ENCODE measurements at places on chromosomes 2 and 18.
A peak's percentile ranks its signal among the peaks of the same experiment; 100 is the strongest.

GRCh38 chr18:58225101-58225500 lies 181.1 kb downstream of the NEDD4L start:
- no peak for DNase-seq

DNA sequence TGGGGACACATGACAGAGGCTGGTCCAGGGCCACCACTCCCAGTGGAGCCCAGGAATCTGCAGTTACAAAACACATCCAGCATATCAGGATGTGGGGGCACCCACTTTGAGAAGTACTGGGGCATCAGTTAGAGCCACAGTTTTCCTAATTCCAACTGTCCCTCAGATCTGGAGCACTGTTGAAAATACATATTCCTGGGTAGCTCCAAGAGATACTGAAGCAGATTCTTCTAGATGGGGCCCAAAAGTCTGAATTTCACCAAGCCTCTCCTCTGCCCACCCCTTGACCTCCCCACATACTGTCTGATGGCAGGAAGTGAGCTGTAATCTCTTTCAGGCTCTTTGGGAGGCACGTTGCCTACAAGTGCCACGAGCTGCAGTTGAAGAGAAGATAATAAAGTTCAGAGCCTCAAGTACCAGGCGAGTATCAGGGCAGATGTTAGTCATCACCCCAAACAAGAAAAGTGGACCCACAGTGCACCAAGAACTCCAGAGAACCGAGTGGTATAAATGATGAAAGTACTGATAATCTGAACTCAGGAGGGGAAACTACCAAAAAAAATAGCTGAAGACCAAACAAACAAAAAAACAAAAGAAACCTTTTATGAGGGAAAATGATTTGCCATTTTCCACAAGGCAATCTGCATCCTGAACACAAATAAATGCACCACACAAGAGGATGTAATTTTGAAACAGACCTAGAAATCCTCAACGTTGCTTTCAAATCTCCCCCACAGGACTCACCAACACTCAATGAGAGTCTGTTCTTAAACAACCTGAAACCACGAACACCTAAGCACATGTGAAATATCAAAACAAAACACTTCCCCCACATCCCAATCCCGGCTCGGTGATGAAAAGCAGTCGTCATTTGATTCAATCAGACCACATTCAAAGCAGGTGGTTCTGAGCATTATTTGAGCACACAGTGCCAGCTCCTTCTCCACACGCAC lies 98.7 kb downstream of the TCF4 start:
- DNase-seq, result peak; percentile 62

DNA sequence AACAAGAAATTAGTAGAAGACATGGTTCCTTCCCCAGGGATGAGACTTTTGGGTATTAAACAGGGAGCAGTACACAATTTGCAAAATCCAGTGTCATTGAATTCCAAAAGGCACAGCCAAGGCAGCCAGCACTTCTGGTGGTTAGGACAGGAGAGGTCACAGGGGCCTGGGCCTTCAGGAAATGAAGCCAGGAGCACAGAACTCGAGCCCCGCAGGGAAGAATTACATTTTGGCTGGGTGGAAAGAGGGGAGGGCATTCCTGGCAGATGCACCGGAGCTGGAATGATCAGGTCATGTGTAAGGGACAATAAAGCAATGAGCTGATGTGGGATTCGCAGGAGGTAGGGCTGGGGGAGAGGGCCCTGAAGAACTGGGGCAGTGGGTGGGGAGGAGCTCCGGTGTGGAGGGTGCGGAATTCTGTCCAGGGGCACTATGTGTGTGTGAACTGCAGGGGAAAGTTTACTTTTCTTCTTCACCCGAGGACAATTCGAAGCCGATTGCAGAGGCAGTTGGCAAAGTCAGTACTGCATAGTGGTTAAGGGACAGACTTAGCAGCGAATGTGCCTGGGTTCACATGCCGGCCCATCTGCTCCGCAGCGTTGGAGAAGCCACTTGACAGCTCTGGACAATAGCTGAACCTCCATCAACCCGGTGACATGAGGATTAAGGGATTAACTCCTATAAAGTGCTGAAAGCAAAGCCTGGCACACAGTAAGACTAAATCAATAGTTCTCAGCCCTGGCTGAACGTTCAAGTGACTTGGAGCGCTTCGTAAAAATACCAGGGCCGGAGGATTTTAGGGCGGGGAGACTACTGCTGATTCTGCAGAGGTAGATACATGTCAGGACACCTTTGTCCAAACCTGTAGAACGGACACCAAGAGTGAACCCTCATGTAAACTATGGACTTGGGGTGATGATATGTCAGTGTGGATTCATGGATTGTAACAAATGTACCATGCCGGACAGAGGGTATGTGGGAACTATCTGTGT lies 36.4 kb downstream of the ALPK2 start:
- DNase-seq, result no peak

- no peak for DNase-seq
Measured at GRCh38 chr2:219848882-219849281, 221.5 kb downstream of the SLC4A3 start.

- no peak for DNase-seq
Measured at GRCh38 chr2:204019572-204020501, 83.3 kb downstream of the ICOS start.

DNA sequence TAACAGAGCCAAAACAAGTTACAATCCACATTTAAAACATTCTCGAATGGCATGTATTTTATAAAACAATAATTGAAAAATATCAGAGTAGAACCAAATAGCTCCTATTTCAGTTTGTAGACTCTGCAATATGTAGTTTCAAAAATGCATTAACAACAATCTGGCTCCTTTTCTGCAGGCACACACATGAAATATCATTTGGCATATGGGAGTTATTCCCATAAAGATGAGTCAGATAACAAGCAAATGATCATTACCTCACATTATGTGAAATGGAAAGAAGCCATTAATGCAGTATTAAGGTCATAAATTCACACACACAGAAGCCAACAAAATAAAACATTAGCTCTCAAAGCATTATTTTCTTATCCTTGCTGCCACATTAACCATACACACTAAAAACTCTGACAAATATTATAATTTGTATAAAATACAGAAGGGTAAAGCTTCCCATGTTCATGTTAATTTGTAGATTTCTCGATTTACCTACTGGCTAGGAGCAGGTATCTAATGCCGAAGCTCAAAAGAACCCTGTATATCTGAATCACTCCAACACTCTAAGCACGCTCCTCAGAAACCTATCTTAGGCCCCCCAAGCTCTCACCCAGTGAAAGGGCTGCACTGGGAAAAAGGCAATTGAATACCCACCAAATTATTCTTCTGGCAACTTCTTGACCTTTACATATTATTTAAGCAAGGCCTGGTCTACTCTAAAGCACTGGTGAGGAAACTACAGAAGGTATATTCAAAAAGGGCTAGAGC lies 13.8 kb downstream of the NBAS start:
- no peak for DNase-seq

DNA sequence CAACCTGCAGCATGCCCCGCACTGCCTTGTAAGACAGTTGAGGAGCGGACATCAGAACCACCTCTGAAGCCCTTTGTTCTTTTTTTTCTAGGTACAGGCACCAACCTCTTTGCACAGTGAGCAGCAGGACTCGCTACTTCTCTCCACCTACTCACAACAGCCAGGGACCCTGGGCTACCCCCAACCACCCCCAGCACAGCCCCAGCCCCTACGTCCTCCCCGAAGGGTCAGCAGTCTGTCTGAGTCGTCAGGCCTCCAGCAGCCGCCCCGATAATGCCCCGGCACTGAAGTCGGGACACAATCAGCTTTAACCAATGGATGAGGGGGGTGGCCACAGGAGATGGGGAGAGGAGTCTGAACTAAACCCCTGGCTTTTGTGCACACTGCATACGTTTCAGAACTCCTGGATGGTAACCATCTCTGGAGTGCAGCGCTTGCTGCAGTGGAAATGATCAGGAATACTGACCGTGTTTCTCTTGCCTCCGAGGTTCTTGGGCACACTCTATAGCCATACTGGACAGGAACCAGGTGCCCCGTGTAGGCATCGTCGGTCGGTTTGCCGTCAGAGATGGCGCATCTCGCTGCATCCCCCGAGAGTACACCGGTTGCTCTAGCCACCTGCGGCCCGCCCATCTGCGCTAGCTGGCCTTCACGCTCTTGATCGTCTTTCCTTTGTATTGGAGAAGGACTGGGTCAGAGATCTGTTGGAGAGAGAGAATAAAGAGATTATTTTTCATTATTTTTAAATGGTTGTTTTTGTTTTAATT lies 6.6 kb upstream of the RPL31 start:
- no peak for DNase-seq

- DNase-seq, result no peak
Measured at GRCh38 chr2:185219981-185220380, 518.6 kb upstream of the FSIP2 start.

GRCh38 chr18:63025251-63026090 lies 294.1 kb downstream of the BCL2 start:
- peak; percentile 79 for DNase-seq

DNA sequence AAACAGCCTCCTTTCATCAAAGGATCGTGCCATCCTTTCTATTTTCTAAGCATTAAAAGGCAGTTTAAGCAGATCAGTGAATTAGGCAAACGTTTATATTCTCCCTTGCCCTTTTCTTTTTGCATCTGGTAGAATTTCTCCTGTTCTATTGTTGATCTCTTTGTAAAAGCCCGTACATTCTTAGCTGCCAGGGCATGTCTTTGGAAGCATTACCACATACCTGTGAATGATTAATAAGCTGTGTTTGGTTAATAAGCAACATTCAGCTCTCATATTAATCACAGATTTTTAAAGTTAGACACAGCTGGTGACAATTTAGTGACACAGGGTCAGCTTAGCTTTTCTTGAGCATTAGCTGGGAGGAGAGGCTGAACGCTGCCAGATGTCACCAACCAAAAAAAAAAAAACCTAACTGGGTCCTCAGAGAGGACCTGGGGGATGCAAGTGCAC lies 33.8 kb upstream of the CYP1B1 start:
- no peak for DNase-seq

DNA sequence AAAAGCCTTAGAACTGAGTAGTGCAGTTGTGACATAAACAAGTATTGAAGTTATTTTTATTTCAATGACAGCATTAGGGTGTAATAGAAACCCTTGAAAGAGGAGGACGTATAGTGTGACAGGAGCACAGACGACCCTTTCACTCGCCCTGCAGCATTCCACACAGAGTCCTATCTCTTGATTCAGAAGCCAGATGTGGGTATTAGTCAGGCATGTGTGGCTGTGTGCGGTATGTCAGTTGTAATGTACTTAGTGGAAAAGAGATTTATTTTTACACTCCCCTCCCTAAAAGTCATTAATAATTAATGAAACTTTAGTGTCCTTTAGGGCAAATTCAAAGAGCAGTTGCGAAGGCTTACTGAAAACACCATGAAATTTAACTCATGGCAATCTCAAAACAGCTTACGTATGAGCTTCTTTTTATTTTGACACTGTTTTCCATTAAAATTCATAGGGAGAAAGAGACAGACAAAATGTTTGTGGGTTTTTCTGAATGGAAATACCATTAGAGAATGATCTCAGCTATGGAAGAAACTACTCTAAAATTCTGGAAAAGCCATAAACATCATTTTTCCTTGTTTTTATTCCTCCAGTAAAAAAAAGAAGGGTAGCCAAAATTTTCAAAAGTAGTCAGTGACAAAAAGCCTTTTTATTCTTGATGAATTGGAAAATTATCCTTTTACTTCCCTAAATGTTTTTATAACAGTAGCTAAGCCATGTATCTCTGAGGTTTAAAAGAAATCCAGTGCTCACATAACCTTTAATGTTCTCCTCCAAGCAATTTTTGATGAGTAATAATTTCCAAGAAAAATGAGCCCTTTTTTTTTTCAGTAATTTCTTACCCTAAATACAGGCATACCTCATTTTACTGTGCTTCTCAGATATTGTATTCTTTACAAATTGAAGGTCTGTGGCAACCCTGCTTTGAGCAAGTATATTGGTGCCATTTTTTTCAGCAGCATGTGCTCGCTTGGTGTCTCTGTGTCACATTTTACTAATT lies 84.0 kb upstream of the DSEL start:
- no peak for DNase-seq

GRCh38 chr2:148926291-148926961 lies 51.4 kb downstream of the KIF5C start:
- DNase-seq, result peak; percentile 80

- no peak for DNase-seq
Measured at GRCh38 chr18:44693030-44693784, 12.5 kb downstream of the SETBP1 start.

Measured in hematopoietic multipotent progenitor cell treated with erythropoietin and hydrocortisone succinate and interleukin-3 and kit ligand, for 4 days (in vitro differentiated cells).